Right cardiac atrium (tissue), 5 donors: ENCODE measurements at places on chromosomes 12 and 14.

DNA sequence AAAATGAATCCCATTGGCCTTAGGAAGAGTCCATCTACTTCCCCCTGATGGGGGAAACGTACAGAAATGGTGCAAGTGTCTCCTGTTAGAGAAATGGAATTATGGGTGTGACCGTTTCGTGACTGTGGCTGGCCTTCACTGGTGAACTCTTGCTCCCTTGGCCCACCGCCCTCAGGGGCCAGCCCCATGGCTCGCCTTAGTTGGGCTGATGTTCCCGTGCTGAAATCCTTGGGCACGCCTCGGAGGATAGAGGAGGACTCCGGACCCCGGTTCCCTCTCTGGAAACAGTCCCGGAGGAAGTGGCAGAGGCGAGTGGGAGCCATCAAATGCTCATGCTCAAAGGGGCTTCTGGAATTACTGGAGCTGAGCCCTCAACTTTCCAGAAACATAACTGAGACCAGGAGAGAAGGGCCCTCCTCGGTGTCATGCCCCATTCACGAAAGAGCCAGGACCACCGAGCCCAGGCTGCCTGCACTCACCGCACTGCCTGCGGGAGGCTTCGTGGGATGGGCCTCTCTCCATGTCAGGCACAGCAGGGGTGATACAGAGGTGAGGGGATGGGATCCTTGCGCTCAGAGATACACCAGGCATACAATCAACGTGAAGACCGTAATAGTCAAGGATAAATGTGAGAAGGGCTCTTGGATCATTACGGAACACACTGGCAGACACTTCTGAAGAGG lies 10.1 kb upstream of the CACNA2D4 start:
- no peak for DNase-seq

DNA sequence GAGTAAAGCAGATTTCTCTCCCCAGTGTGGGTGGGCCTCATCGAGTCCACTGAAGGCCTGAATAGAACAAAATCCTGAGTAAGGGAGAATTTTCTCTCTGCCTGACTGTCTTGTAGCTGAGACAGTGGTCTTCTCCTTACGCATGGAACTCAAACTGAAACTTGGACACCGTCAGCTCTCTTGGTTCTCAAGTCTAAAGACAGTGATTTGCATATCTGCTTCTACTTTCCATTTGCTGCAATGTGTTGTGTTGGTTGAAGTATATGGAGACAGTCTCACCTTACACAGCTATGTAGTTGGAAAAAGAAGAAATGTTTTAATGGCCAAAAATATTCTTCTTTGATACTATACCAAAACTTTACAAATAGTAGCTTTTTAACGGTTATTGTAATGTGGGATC lies 160.2 kb upstream of the LMNTD1 start:
- no peak for DNase-seq

DNA sequence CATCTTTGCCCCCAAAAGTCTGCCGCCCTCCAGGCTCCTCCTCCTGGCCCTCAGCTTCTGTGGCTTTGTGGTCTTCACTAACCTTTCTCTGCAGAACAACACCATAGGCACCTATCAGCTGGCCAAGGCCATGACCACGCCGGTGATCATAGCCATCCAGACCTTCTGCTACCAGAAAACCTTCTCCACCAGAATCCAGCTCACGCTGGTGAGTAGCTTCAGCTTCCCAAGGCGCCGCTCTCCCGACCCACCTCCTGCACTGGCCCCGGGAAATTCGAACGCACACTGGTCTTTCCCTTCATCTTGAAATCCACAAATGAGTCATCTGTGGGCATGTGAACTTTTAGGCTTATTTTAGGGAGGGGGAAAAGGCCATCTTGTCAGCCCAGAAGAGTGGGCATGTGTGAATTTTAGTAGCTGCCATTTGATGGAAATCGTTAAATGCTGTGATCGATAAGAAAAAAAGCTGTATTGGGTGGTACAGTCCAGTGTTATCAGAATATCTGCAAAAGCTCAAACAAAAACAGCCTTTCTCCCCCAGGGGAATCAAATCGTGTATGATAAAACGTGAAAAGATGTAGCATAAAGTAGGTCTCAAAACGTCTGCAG lies 700 bp downstream of the SLC35E3 start:
- peak; percentile 76 for DNase-seq

DNA sequence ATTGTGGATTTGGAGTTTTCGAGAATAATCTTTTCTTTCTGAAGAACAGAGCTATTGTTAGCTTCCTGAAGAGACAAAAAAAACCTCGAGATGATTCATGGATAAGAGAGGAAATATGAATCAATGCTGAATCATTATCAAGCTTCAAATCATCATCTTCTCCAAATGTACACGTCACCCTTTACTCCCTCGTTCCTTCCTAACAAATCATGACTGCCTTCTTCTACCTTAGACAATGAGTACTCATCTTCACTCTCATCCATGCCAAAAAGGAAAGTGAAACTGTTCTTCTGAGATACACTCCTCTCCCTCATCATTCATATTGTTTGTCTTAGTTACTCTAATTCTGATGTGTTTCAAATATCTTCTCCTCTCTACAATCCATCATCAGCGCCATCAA lies 1115.8 kb upstream of the ATXN7L3B start:
- no peak for DNase-seq
